ENCODE measurements at places on chromosomes 5 and 9.
A peak's percentile ranks its signal among the peaks of the same experiment; 100 is the strongest.

- DNase-seq: no peak
These were observed 70.4 kb upstream of the RASEF start for GRCh38 chr9:83133316-83133715.

GRCh38 chr5:146751781-146752401 is 126.7 kb downstream of the PPP2R2B start:
- no peak for DNase-seq

GRCh38 chr5:143041-143440 is 48.3 kb upstream of the LRRC14B start:
- no peak for DNase-seq

- DNase-seq: no peak
These were observed 73.6 kb downstream of the PSD2 start for GRCh38 chr5:139869042-139869790.

DNA sequence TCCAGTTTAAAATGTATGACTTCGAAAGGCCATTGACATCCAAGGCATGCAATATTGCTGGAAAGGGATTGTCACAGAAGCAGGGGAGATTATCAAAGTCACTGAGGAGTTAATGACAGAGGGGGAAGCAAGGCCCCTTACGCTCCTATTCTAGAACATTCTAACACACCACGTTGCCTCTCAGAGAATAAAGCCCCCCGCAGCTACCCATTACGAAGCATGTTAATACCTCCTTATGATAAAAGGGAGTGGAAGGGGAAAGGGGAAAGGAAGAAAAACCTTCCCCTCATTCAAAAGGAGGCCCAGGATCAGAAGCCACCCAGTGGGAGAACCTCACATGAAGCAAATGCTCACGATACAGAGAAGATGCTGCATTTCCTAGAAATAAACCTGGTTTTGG is 213.6 kb downstream of the DAB2IP start:
- no peak for DNase-seq

DNA sequence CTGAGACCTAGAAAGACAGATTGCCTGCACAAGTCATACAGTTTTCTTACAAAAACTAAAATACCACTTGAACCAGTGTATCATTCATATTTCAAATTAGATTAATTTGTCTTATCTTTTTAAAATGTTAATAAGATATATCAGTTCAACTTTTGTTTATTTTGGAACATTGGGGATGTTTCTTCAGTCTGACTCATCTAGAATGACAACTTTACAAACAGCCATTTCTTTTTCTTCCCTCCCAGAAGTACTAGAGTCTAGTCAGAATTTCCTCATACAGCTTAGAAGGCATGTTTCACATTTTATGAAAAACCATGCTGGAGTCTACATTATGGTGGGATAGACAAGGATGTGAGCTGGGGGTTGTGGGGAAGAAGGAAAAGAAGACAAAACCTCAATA is 262.5 kb downstream of the NFIB start:
- no peak for DNase-seq

GRCh38 chr9:135324329-135324728 is 155.3 kb upstream of the PPP1R26 start:
- DNase-seq: no peak

GRCh38 chr9:107874591-107875369 is 385.2 kb upstream of the KLF4 start:
- no peak for DNase-seq

DNA sequence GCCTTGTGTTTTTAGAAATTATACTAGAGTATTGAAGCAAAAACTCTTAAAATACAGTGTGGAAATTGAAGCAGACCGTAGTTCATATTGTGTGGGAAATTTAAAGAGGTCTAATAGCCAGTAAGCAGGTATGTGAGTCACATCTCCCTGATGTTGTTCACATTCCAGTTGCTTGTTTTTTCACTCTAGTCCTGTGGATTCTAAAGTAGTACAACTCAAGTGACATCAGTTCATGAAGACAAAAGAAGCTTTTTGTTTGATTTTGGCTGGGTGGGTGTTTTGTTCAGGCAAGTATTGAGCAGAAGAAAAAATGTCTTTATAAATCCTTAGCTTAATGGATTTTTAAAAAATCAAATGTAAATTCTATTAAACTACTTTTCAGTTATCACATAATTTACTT is 216.2 kb downstream of the MAN2A1 start:
- DNase-seq: no peak

DNA sequence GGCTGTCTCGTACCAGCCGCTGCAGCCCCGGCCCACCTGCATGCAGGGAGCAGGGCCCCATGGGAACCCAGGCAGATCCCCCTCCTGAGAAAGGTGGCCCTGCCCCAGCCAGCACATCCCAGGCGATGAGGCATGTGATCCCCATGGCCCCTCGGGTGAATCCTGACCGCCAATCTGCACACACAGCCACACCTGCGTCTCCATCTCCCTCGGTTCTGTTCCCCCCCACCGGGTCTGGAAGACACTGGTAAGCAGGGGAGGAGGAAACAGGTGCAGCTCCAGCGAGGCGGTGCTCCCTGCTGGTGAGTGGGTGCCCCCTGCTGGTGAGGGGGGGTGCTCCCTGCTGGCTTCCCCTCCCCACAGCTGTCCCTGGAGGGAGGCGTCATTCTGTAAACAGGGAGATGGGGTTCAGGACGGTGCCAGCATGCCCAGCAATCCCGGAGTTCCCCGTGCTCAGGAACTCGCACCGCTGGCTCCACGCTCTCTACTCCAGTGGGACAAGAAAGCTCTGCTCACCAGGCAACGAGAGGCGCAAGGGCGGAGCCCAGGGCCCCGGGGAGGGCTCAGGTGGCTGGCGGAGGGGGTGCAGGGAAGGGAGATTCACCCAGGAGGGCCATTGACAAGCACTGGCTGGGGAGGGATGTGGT is 28.4 kb upstream of the SLC12A7 start:
- peak; percentile 94 for DNase-seq

GRCh38 chr5:139593716-139594319 is 32.7 kb downstream of the UBE2D2 start:
- DNase-seq: peak; percentile 67

DNA sequence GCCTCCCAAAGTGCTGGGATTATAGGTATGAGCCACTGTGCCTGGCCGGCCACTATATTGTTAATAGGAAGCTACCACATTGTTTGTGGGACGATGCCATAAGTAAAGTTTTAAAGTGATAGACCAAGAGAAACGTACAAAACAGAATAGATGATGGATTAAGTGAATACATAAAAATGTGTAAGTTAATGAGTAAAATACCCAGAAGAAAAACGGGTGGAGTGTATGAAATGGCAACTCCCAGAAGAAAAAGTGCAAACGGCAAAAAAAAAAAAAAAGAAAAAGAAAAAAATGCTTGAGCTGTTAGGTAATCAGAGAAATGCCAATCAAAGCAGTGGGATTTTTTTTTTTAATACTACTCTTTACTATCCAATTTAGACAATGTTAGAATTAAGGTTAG is 246.0 kb downstream of the PDZD2 start:
- no peak for DNase-seq

- DNase-seq: no peak
These were observed 86.8 kb upstream of the HSPA9 start for GRCh38 chr5:138661991-138662434.

GRCh38 chr9:35060548-35061207 is 11.7 kb downstream of the VCP start:
- no peak for DNase-seq

DNA sequence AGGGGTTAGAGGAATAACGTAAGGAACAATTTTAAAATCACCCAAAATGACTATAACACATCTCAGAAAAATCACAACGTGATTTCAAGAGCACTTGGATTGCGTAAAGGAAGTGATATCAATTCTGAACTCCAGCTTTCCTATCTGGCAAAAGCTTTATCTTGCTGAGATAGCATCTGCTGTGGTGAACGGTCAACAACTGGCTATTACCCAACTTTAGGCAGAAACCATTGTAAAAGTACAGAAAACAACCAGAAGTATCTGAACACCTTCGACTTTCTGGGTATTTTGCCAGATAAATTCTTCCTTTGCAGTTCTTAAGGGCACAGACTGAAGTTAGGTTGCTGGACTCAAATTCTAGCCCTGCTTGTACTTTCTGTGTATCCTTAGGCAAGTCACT is 9.2 kb downstream of the ABLIM3 start:
- DNase-seq: no peak

GRCh38 chr5:157858527-157859226 is at the start of gene CLINT1:
CLINT1 (minus strand) TSS chr5:157859145; CDS start chr5:157858970, 175 bp downstream.
- peak; percentile 94 for DNase-seq

DNA sequence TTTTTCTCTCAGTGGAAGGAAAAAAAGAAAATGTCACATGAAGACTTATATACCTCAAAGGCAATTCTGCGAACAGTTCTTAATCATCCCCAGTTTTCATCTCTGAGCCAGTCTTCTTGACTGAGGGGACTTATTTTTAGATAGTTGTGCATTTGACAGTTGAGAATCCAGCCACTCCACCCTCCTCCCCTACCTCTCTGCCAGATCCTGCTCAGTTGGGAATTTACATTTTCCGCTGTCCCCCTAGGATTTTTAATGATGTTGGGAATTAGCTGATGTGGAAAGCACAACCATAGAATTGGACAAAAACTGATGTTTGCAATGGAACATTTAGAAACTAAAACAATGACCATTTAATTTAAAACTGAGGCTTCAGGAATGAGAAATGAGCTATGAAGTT is 194.3 kb upstream of the PIK3R1 start:
- DNase-seq: no peak

DNA sequence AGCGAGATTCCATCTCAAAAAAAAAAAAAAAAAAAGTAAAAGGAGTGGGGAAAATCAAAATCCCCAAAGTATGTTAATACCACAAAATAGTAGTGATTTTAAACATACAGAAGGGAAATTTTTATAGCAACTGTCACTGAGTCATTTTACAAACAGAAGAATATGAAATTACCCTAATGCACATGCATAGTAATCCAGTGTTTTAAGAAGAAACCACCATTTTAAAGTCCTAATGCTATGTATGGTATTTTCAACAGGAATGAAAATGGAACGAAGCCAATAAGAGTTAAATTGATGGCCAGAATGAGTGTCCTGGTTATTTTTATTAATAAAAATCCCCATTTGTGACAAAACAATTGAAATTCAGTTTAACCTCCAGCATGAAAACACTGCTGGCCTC is 26.7 kb upstream of the NXNL2 start:
- no peak for DNase-seq

- no peak for DNase-seq
These were observed 91.2 kb downstream of the PJA2 start for GRCh38 chr5:109318455-109319108.

DNA sequence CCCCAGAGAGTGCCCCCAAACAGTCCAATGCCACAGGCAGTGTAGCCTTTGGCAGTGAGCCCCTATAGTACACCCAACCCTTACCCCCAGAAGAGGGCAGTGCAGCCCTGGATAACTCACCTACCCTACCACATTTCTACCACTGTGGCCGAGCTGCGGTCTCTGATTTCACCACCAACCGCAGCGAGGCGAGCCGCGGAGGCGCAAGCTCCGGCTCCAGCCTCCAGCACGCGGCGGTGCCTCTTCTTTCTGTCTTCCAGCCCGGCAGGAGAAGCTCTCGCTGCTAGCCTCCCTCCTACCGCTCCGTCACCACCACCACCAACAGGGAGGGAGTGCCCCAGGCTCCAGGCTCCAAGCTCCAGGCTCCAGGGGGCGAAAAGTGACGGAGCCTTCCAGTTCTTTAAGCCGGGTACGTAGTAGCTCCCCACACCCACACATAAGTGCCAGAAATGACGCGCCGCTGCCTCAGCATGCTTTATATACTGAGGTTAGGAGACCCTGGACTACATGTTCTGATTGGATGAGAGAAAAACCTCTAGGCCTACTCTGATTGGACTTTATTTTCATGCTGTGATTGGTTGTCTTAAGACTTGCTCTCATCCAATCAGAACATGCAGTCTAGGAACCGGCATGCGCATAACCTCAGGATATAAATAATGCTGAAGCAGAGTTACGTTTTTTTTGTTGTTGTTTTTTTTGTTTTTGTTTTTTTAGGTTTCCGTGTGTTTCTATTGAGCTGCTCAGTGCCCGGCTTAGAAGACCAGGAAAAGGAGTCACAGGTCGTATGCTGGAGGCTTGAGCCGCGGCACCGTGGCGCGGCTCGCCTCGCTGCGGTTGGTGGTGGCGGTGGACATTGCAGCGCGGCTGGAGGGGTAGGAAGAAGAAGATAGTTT is at the start of gene PCAT7:
TSS of gene PCAT7 (plus strand) at position 645 of the 893 bp plus-strand sequence.
- peak; percentile 74 for DNase-seq

DNA sequence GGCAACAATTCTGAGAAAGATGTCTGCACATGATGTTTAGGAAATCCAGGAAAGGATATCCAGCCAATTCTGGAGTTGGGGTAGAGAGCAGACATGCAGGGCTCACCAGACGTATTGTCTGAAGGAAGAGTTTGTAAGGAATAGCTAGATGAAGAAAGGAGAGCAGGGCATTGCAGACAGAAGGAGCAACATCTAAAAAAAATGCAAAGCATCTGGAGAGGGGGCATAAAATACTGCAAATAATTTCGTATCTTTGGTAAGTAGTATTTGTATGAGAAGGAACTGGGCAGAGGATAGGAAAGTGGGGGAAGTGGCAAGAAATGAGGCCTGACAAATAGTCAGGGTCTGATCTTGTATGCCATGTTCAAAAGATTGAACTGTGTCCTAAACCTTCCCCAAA is 74.8 kb downstream of the MACIR start:
- no peak for DNase-seq

- no peak for DNase-seq
These were observed 4.4 kb downstream of the IL9 start for GRCh38 chr5:135891268-135891667.

- no peak for DNase-seq
These were observed 236.9 kb downstream of the CD180 start for GRCh38 chr5:66959653-66960052.

- DNase-seq: peak; percentile 47
These were observed 27.1 kb upstream of the N4BP3 start for GRCh38 chr5:178086266-178086665.

DNA sequence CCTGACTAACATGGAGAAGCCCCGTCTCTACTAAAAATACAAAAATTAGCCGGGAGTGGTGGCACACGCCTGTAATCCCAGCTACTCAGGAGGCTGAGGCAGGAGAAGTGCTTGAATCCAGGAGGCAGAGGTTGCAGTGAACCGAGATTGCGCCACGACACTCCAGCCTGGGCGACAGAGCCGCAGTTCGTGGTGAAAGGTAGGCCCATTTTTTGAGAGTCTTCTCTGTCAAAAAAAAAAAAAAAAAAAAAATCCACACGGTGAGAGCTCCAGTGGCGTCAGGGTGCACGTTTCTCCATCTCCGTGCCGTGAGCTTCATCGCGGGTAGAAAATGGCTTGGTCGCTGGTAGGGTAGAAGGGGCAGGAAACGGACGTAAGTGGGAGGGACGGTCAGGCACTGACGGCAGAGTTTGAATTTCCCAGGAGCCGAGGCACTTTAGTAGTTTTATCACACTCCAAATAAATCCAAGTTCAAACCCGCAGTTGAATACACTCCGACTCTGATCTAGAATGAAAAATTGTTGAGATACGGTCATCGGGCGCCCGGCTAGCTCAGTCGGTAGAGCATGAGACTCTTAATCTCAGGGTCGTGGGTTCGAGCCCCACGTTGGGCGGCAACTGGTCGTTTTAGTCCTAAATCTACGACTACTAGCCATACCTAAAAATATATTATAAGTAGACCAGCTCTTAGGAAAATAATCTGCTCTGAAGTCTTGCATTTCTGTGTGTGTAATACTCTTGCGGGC is 2.4 kb upstream of the TRIM7 start:
- DNase-seq: peak; percentile 94

GRCh38 chr5:73031839-73032238 is 76.0 kb downstream of the FCHO2 start:
- peak; percentile 81 for DNase-seq

GRCh38 chr5:52043137-52043536 is 659.9 kb downstream of the ISL1 start:
- DNase-seq: no peak

GRCh38 chr5:55037046-55037771 is 13.2 kb downstream of the GZMK start:
- DNase-seq: no peak
